ENCODE measurements at places on chromosomes 3 and 15.

DNA sequence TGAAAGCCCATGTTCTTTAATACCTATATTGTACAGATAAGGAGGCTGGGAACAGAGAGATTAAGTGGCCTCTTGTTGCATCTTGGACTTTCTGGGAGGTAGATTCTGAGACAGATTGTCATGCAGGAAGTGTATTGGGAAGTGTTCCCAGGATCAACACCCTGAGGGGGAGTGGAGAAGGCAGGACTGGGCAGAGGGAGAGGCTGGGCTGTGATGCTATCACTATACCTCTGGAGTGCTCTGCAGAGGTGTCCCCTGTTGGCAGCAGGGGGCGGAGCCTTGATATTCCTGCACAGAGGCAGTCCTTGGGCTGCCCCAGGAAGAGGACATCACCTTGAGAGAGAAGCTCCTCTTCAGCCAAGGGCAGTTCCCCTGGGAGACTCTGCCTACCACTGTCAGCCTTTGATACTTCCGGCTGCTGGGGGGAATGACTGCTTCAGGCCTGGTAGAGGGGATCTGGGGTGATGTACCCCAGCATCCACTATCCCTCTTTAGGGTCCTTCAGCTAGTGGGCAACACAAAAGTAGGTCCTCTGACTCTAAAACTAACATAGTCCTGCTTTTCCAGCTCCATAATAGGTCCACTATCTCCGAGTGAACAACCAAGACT is 97.4 kb upstream of the RNU6-1 start:
- no peak for DNase-seq

- DNase-seq = no peak
Observed at GRCh38 chr15:88489321-88489720, 21.8 kb downstream of the MRPS11 start.

- no peak for DNase-seq
Observed at GRCh38 chr15:97729270-97729669, 231.2 kb upstream of the ARRDC4 start.

DNA sequence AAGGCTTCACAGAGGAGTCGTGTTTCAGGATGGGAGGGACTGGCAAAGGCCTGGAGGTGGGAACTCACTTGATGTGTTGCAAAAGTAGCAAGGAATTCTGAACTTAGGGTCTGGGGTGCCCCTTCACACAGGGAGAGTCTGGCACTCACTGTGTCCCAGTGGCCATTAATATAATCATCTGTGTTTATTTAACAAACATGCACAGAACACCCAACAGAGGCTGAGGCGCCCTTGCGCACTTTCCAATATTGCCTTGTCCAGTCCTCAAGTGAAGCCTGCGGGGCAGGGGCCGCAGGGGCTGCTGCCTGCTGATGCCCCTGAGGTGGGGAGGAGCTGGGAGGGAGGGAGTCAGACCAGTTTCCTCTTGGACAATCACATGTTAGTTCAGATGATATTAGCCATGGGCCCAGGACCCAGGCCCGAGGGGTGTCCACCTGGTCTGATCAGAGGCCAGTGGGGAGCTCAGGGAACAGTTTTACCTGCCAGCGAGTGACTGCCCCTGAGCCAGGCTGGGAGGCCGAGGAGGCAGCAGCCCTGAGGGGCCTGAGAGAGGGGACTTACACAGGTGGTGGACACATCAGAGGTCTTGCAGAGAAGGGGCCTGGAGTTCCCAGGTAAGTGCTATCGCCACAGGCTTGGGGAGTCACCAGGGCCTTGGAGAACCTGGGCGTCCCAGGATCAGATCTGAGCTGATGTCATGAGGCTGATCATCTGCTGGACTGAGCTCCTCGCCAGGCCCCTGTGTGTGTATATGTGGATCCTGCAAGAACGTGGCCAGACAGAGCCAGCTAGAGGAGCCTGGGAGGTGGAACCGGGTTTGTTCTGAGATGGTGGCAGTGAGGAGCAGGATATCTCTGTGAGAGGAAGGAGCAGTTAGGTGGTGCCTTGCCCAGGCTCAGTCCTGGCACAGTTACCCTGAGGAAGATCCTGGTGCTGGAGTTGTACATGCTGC is 13.8 kb upstream of the TXNRD3 start:
- DNase-seq = no peak

GRCh38 chr3:15797642-15798303 is at the start of gene ANKRD28:
Gene ANKRD28 (minus strand): TSS chr3:15797979. CDS start chr3:15796521, 1,458 bp downstream.
- DNase-seq = peak; percentile 85

DNA sequence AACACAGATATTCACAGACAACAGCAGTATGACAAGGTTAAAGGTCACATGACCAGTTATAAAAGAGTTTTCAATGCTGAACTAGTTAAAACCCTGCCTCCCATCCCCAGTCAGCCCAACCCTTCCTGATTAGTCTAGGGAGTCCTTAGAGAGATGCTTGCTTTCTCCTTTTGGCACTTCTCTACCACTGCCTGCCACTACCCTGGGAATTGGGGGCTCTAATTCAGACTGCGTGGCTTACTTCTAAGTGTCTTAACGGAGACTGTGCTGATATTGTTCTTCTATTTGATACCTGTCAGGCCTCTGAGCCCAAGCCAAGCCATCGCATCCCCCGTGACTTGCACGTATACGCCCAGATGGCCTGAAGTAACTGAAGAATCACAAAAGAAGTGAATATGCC is 11.7 kb upstream of the TRA2B start:
- no peak for DNase-seq

DNA sequence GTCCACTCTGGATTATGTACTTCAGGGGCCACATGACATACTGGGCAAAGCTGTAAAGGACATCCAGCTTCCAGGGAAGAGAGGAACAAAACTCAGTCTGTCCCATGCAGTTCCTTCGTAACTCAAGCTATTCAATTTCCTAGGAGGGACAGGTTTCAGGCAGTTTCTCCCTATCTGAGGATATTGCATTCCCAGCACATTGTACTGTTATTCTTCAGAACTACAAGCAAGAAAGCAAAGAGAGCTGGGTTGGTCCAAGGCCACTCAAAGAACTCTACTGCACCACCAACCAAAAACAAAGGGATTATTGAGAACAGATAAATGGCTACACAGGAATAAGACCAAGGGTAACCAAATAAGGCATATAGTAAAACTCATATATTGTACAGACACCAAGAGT is 117.6 kb upstream of the ARL6 start:
- DNase-seq = no peak

DNA sequence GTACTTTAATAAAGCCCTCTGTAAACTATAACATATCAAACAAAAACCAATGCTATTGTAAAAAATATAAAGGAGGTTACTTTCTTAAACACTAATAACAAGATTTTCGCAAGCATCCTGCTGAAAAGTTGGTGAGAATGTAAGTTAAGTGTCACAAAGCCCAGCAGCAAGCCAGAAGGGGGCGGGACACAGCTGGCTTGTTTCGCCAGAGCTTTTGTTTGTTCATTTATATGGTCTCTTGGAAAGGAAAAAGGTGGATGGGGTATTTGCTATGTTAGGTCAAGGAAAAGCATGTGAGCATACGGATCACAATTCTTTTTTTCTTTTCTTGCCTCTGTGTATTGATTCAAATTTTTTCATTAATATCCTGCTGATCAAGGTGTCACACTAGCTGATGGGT is 59.9 kb downstream of the HACD2 start:
- DNase-seq = no peak

DNA sequence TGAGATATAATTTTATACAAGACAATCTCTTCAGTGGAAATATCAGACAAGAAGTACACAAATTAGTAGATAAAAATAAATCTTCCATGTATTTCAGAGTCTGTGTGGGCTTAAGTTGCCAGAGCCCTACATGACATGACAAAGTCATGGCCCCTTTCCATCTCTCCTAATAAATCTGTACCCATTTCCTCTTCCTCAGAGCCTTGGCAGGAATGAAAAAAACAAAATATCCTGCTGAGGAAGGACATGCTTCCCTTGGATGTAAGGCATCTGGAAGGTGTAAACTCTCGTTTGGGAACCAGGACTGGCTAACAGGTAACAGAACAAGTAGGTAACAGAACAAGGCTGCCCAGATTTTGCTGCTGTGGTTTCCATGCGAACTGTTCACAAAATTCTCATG is 148.1 kb downstream of the SNRK start:
- no peak for DNase-seq

DNA sequence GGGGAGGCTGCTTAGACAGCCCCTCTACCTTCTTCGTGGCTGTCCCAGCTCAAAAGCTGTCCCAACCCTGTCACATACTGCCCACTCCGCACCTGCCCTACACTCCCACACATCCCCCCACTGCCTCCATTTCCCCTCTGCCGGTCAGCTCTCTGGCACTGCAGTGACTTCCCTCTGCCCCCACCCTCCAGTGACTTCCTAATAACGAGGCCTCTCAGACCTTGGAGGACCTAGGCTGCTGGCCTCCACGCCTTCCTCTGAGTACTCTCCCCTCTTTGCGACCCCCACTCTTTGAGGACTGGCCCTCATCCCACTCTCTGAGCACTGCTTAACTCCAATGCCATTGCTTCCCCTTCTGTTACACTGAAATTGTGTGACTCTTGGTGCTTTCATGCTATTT is 45.3 kb downstream of the KY start:
- no peak for DNase-seq

DNA sequence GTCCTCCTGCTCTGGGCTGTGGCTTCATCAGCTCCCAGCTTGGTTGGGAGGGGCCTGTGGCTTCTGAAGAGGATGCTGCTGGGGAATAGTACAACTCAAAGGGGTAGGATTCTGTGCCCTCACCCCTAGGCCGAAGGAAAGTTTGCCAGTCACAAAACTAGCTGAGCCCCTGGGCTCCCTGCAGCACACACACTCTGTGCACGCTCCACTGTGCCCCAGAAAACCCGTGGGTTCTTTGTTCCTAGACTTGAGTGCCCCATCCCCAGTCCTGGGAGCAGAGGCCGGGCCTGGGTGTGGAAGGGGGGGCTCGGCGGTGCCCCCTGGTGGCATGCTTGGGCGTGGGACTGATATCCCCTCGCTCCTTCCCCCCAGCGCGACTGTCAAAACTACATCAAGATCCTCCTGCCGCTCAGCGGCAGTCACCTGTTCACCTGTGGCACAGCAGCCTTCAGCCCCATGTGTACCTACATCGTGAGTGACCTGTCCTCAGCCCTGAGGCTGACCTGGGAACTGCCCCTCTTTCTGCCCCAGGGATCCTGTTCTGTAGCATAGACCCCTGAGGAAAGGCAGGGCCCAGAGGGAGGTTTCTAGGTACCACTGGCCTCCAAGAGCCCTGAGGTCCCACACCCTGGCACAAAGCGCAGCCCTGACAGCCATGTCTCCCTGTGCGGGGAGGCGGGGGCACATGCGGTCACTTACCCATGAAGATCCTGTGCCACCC is 14.2 kb downstream of the CIB1 start:
- DNase-seq = peak; percentile 44

GRCh38 chr3:128107834-128108233 is 15.8 kb downstream of the RUVBL1 start:
- DNase-seq = no peak

GRCh38 chr15:39124553-39125171 is 456.2 kb upstream of the THBS1 start:
- no peak for DNase-seq

DNA sequence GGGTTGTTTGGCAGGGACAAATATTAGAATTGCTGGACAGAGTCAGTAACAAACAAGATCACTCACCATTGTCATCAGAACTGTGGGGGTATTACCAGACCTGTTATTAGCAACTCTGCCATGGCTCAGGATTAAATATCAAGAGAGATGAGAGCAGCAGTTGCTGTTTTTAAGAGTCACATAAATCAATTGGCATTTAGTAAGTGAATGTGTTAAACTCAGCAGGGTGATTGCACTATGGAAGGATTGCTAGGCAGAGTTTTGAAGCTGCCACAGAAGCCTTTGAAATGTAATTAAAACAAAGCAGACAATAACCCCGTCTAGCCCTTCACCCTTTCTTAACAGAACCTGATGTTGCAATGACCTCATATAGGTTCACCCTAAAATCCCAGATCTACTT is 238.8 kb downstream of the GAP43 start:
- no peak for DNase-seq

Data from CD4-positive, alpha-beta T cell treated with Interleukin-2 at 100 ng/mL for 4 hours (primary cell).